Mucosa of gallbladder (tissue), 1 donor: ENCODE measurements at places on chromosomes 1 and 21. TPM values are rescaled to one million over a fixed set of nuclear protein-coding genes. Genes with fewer than 3 reads are reported as not detected.

PRRX1 gene
- 12.5 TPM for total RNA-seq

IGSF9 gene
- total RNA-seq, result 12.4 TPM

NR1I3 gene
- not detected for total RNA-seq

TNFRSF18 gene
- 1.1 TPM for total RNA-seq

NDC1 gene
- total RNA-seq, result 9.7 TPM

UBIAD1 gene
- 10.2 TPM for total RNA-seq

CR1 gene
- total RNA-seq, result 1.6 TPM

CFHR3 gene
- total RNA-seq, result 0.49 TPM

LDLRAD1 gene
- 1.3 TPM for total RNA-seq

KIF14 gene
- total RNA-seq, result 0.43 TPM

KCNJ9 gene
- not detected for total RNA-seq

SLC19A1 gene
- total RNA-seq, result 7.0 TPM

SPRR1B gene
- total RNA-seq, result not detected

KCNK1 gene
- 24.5 TPM for total RNA-seq

DMBX1 gene
- not detected for total RNA-seq

ARHGEF16 gene
- 81.4 TPM for total RNA-seq

PADI3 gene
- 0.72 TPM for total RNA-seq

NPR1 gene
- total RNA-seq, result 8.8 TPM

OR2AJ1 gene
- not detected for total RNA-seq

CCDC185 gene
- not detected for total RNA-seq

SOX13 gene
- total RNA-seq, result 76.3 TPM

OPTC gene
- total RNA-seq, result not detected

S100A12 gene
- 0.75 TPM for total RNA-seq

CAMK2N1 gene
- 140 TPM for total RNA-seq

PPIAL4G gene
- 0.09 TPM for total RNA-seq

CD101 gene
- 2.8 TPM for total RNA-seq

TRMT13 gene
- 11.1 TPM for total RNA-seq

SLC9C2 gene
- total RNA-seq, result not detected

ABCA4 gene
- 0.26 TPM for total RNA-seq

ANGPTL1 gene
- 24.2 TPM for total RNA-seq

TTC34 gene
- total RNA-seq, result 1.4 TPM
